ENCODE measurements at places on chromosomes 3 and 15. TPM values are rescaled to one million over a fixed set of nuclear protein-coding genes. Genes with fewer than 3 reads are reported as not detected.

Gene COL6A5
- total RNA-seq = 0.02 TPM

Gene MAP2K5
- total RNA-seq = 13.6 TPM

Gene KLHL40
- not detected for total RNA-seq

Gene TRIM42
- not detected for total RNA-seq

GRCh38 chr3:117499189-117499870 lies 789.8 kb downstream of the TUSC7 start:
- H3K4me3 ChIP-seq = no peak overlapping the region
- no peaks in the 10 kb centered on the region for H3K4me1 ChIP-seq
- H3K36me3 ChIP-seq = no peaks in the 10 kb centered on the region

- no peak overlapping the region for H3K4me3 ChIP-seq
- H3K27me3 ChIP-seq = no peaks in the 10 kb centered on the region
- DNase-seq = no peak
- H3K4me1 ChIP-seq = peaks cover 67% of the 10 kb centered on the region
Measured at GRCh38 chr3:118987477-118987876, 47.2 kb downstream of the IGSF11 start.

- no peak for DNase-seq
- peaks cover 4% of the 10 kb centered on the region for H3K27me3 ChIP-seq
- no peak overlapping the region for H3K4me3 ChIP-seq
- no peaks in the 10 kb centered on the region for H3K36me3 ChIP-seq
- no peak overlapping the region for H3K27ac ChIP-seq
Measured at GRCh38 chr15:70264014-70264582, 166.4 kb upstream of the TLE3 start.

DNA sequence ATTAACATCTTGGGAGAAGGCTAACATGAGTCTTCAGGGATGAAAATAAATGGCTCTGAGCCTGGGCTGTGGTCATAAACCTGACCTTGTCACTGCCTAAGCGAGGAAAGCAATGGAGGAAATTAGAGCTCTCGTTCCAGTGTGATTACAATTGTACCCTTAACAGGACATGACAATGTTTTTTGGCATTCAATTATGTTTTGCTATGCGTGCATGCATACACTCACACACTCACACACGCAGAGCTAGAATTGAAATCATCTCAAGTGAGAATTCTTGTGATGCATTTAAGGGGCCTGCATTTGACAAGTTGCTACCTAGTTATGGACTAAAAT lies 24.1 kb downstream of the ZNF80 start:
- H3K27me3 ChIP-seq = peaks cover 2% of the 10 kb centered on the region
- H3K27ac ChIP-seq = 0 out of 2 replicates have a peak overlapping the region, but pooled peaks have one; percentile 14
- DNase-seq = no peak
- H3K36me3 ChIP-seq = no peaks in the 10 kb centered on the region
- H3K4me3 ChIP-seq = no peak overlapping the region

DNA sequence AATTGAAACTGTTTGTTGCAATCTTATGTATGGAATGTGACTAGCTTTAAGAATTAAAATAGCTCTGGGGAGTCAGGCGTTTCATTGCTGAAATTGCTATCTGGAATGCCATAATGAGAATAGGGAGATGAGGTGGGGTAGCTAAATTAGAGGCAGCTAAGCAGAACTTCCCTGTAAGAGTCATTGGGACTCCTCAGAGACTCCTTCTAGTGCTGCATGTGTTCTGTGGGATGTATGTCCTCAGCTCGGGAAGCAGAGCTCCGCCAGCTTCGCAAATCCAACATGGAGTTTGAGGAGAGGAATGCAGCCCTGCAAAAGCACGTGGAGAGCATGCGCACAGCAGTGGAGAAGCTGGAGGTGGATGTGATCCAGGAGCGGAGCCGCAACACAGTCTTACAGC lies 57.4 kb downstream of the HMG20A start:
- DNase-seq = no peak
- no peaks in the 10 kb centered on the region for H3K27me3 ChIP-seq
- no peak overlapping the region for H3K4me3 ChIP-seq
- H3K27ac ChIP-seq = peak overlapping the region; percentile 61

DNA sequence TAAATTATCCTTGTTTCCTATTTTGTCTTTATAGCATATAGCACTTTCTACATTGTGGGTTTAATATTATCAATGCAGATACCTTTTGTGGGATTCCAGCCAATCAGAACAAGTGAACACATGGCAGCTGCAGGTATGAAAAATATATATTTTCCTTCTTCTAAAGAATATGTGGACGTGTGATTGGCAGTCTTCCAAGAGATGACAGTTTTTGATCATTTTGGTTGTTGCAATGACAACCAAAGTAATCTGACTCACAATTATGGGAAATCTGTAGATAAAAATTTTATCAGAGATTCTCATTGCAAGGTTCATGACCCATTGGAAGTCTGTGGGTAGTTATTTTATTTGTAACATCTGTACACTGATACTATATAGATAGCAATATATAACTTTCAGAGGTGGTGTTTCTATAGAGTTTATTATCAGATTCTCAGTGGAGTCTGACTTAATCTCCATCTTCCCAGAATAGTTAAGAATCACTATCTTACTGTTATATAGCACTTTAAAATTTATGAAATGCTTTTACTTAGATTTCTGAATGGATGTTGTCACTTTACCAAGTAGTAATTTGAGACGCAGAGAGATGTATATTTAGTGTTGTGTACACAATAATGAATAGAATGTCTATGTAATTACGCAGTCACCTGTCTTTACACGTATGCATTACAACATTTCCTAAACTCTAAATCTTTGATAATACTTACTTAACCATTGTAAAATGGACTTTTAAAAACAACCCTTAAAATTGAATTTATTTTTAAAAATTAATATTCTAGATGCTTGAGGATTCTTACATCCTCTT lies 82.5 kb downstream of the STT3B start:
- H3K4me3 ChIP-seq = no peak overlapping the region
- H3K27me3 ChIP-seq = no peaks in the 10 kb centered on the region
- DNase-seq = no peak
- H3K27ac ChIP-seq = no peak overlapping the region
- H3K36me3 ChIP-seq = peaks cover 9% of the 10 kb centered on the region

- no peak for DNase-seq
- no peaks in the 10 kb centered on the region for H3K27me3 ChIP-seq
- no peak overlapping the region for H3K4me3 ChIP-seq
Measured at GRCh38 chr3:90040554-90040953, 933.1 kb downstream of the EPHA3 start.

GRCh38 chr15:70505411-70505919 lies 257.9 kb downstream of the UACA start:
- peaks cover 11% of the 10 kb centered on the region for H3K36me3 ChIP-seq
- H3K4me3 ChIP-seq = no peak overlapping the region
- H3K27ac ChIP-seq = no peak overlapping the region
- peaks cover 41% of the 10 kb centered on the region for H3K4me1 ChIP-seq
- no peak for DNase-seq
- H3K27me3 ChIP-seq = no peaks in the 10 kb centered on the region
